Mesothelial cell of epicardium (in vitro differentiated cells): ENCODE measurements at places on chromosomes 6 and 20. TPM values are rescaled to one million over a fixed set of nuclear protein-coding genes. Genes with fewer than 3 reads are reported as not detected.

Gene COL10A1
- not detected in 3 replicates for total RNA-seq

Gene CLIC5
- 1.8 to 2.4 TPM (median 2.1 TPM) in 3 replicates for total RNA-seq

- peak overlapping the region; percentile 100 for H3K27ac ChIP-seq
- peaks cover 38% of the 10 kb centered on the region for H3K4me1 ChIP-seq
- peak overlapping the region; percentile 94 for H3K4me3 ChIP-seq
- no peak for DNase-seq
These were observed 4.5 kb upstream of the GPSM3 start for GRCh38 chr6:32196682-32197616.

Gene HRH3
- total RNA-seq, result not detected in 3 replicates

- H3K36me3 ChIP-seq, result peaks cover 32% of the 10 kb centered on the region
- peaks cover 76% of the 10 kb centered on the region for H3K4me1 ChIP-seq
- H3K4me3 ChIP-seq, result no peak overlapping the region
These were observed 113.0 kb downstream of the DST start for GRCh38 chr6:56529594-56530191.

- H3K27ac ChIP-seq, result no peak overlapping the region
- no peaks in the 10 kb centered on the region for H3K4me1 ChIP-seq
- no peaks in the 10 kb centered on the region for H3K36me3 ChIP-seq
- H3K27me3 ChIP-seq, result no peaks in the 10 kb centered on the region
These were observed 202.1 kb upstream of the EPHA7 start for GRCh38 chr6:93621442-93621841.

DNA sequence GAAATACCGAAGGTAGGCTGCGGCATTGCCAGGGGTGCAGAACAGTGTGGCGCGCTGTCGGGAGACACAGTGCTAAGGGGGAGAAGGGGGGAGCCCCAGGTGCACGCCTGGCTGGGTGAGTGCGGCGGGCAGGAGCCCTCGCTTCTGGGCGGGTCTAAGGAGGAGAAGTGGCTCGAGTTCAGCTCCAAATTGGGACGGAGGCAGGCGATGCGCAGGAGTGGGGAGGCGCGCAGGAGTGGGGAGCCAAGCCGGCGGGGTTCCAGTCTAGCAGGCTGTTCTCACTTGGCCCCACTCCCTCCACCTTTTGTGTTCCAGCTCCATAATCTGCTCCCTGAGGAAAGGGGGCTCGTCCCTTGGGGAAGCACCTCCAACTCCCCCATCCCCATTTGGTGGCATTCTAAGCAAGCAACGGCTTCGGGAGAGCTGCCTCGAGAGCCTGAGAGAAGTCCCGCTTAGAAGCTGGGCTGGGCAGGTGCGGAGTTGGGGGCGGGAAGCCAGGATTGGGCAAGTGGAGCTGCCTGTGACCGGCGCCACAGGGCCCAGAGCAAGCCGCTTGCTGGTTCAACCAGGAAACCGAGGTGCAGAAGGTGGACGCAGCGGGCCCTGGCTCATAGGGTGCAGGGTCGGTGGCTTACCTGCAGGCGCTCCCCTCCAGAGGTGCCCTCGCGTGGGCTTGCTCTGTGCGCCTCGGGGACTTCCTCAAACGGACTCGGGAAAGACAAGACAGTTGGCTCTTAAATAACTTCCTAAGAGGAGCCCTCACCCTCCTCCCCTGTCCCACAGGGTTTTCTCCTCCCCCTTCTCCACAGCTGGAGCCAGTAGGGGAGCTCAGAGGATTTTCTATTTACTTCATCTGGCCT is at the start of gene F13A1:
TSS of gene F13A1 (minus strand) at position 711 of the 860 bp plus-strand sequence. CDS start 1,998 bp downstream, outside the sequence.
- no peak within 1 kb of the TSS for H3K4me3 ChIP-seq
- H3K4me1 ChIP-seq, result no peaks in the 10 kb centered on the region
- H3K36me3 ChIP-seq, result no peaks in the 10 kb centered on the region
- no peak within 1 kb of the TSS for H3K27ac ChIP-seq
- H3K27me3 ChIP-seq, result peaks cover 94% of the 10 kb centered on the region

- H3K27me3 ChIP-seq, result no peaks in the 10 kb centered on the region
- DNase-seq, result no peak
- H3K27ac ChIP-seq, result no peak overlapping the region
- H3K36me3 ChIP-seq, result no peaks in the 10 kb centered on the region
- no peak overlapping the region for H3K4me3 ChIP-seq
These were observed 187.7 kb upstream of the BMP2 start for GRCh38 chr20:6579824-6580223.

Gene FLRT3
- 98.6 to 101 TPM (median 98.6 TPM) in 3 replicates for total RNA-seq
